ENCODE measurements at places on chromosomes 7 and 10. TPM values are rescaled to one million over a fixed set of nuclear protein-coding genes. Genes with fewer than 3 reads are reported as not detected.

CYP2C18 gene
- total RNA-seq: not detected

INTS1 gene
- 97.6 TPM for total RNA-seq

CDK1 gene
- total RNA-seq: 1.5 TPM

IQUB gene
- total RNA-seq: 0.11 TPM

LFNG gene
- total RNA-seq: 95.8 TPM

KNDC1 gene
- 0.09 TPM for total RNA-seq

CYP2C19 gene
- not detected for total RNA-seq

CFTR gene
- total RNA-seq: not detected

AQP1 gene
- 0.44 TPM for total RNA-seq

CH25H gene
- total RNA-seq: not detected

STAG3 gene
- total RNA-seq: 41.3 TPM

CYP26C1 gene
- 0.15 TPM for total RNA-seq

STEAP1 gene
- 0.86 TPM for total RNA-seq

GJD4 gene
- total RNA-seq: not detected

MEST gene
- total RNA-seq: 8.1 TPM

DEPP1 gene
- 0.11 TPM for total RNA-seq

TRDMT1 gene
- 15.0 TPM for total RNA-seq

GSDME gene
- 4.1 TPM for total RNA-seq

All from activated B cell treated with CpG ODN at 0.5 μM for 24 hours (primary cell).